ENCODE measurements at places on chromosomes 6 and 20. TPM values are rescaled to one million over a fixed set of nuclear protein-coding genes. Genes with fewer than 3 reads are reported as not detected.

Gene HUS1B
- 7.0 TPM for total RNA-seq

DNA sequence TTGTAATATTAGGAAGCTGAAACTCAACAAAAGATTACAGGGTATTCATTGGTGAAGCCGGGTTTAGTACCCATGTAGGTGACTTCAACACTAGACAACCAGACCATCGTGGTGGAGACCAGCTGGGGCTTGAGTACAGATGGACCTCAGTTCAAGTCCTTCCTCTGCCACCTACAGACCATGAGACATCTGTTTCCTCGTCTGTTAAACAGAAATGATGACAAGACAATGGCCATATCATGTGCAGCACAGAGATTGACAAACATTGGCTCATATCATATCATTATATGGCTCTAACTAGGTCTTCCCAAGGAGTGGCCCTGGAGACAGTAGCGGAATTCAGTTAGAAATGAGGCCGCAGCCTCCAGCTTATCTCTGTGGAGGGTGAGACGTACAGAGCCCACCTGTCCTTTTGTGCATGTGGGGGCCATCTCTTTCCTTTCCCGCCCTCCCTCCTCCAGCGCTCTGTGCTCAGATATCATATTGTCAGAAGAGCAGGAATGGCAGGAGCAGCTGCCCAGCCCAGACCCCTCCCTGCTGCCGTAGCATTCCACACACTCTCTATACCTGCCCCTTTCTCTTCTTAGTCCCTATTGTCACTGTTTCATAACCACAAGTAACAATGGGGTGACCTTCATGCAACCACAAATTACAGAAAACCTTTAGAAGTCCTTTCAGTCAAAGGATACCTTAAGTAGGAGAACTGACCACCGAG, 75.1 kb downstream of the LY86 start:
- H3K27me3 ChIP-seq: no peaks in the 10 kb centered on the region
- H3K4me1 ChIP-seq: no peaks in the 10 kb centered on the region
- no peak overlapping the region for H3K27ac ChIP-seq
- H3K36me3 ChIP-seq: no peaks in the 10 kb centered on the region

Gene LRFN2
- 2.6 TPM for total RNA-seq

- H3K27me3 ChIP-seq: no peaks in the 10 kb centered on the region
- no peak for DNase-seq
- no peak overlapping the region for H3K27ac ChIP-seq
- H3K4me3 ChIP-seq: no peak overlapping the region
- H3K36me3 ChIP-seq: no peaks in the 10 kb centered on the region
Measured at GRCh38 chr6:150813993-150814359, 51.5 kb upstream of the MTHFD1L start.

DNA sequence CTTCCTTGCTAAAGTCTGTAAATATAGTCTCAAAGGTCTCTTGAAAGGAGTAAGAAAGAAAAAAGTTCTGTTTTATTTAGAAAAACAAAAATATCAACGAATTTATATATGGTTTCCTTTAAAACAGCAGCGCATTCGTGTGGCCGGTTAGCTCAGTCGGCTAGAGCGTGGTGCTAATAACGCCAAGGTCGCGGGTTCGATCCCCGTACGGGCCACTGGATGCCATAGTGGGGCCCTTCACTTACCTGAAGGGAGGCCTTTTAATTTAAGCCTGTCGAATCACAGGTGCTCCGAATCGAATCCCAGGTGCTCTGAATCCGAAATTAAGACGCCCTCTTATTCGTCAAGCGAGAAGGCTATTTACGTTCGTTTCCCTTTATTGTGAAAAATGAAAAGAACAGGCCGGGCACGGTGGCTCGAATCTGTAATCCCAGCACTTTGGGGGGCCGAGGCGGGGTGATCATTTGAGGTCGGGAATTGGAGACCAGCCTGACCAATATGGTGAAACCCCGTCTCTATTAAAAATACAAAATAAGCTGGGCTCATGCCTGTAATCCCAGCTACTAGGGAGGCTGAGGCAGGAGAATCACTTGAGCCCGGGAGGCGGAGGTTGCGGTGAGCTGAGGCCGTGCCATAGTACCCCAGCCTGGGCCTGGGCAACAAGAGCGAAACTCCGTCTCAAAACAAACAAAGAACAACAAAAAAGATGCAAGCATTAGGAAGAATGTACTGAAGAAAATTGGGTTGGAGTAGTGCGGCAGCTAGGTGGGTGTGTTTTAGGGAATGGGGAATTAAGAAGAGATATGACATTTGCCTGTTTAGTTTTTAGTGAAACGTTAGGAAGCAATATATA, 195.8 kb upstream of the ZNF184 start:
- no peak overlapping the region for H3K27ac ChIP-seq
- H3K4me1 ChIP-seq: peaks cover 10% of the 10 kb centered on the region

Gene AGER
- 2.3 TPM for total RNA-seq

DNA sequence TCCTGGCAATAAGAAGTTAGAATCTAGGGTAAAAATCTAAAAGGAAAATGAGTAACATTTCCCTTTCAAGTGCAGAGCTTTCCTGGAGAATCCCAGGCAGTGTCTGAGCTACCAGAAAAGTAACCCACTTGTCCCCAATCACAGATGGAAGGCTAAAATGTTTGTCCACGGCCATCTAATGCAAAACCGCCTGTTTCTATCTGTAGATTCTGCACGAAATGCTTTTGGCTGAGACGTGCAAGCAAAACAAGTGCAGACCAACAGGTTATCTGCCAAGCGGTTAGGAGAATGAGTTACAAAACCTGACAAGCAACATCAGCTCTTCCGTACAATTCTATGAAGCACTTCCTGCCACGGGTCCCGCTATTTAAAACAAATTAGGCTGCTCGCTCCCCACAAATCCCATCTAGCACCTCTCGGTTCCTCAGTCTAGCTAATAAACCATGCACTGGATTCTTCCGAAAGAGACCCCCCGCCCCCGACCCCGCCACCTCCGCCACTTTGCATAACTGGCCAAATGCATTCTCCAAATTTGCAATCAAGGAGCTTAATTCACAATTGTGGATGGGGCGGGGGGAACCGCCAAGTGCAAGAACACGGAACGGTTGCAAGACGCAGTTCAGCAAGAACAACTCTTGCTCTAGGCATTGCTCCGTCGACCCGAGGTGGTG, 1.4 kb downstream of the ELOVL5 start:
- H3K27me3 ChIP-seq: peaks cover 10% of the 10 kb centered on the region
- H3K4me3 ChIP-seq: peak overlapping the region; percentile 95
- peaks cover 23% of the 10 kb centered on the region for H3K4me1 ChIP-seq

- H3K4me3 ChIP-seq: no peak overlapping the region
- no peaks in the 10 kb centered on the region for H3K36me3 ChIP-seq
- no peak overlapping the region for H3K27ac ChIP-seq
Measured at GRCh38 chr6:6801005-6801335, 212.4 kb downstream of the LY86 start.

DNA sequence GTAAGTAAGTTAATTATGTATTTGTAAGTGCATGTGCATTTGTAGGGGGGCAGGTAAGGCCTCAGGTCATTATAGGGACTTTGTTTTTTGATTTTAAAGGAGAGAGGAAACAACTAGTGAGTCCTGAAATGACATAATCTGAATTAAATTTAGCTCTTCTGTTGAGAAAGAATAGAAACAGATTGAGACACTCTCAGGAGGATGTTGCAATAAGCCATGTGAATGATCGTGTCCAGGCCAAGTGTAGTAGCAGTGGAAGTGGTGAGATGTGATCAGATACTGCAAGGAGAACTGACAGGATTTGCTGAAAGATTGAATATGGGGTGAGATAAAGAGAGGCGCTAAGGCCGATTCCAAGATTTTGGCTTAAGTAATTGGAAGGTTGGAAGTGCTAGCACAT, 2.6 kb upstream of the CENPW start:
- no peaks in the 10 kb centered on the region for H3K27me3 ChIP-seq
- no peak overlapping the region for H3K4me3 ChIP-seq
- no peak for DNase-seq
- H3K4me1 ChIP-seq: peaks cover 22% of the 10 kb centered on the region
- no peak overlapping the region for H3K27ac ChIP-seq

DNA sequence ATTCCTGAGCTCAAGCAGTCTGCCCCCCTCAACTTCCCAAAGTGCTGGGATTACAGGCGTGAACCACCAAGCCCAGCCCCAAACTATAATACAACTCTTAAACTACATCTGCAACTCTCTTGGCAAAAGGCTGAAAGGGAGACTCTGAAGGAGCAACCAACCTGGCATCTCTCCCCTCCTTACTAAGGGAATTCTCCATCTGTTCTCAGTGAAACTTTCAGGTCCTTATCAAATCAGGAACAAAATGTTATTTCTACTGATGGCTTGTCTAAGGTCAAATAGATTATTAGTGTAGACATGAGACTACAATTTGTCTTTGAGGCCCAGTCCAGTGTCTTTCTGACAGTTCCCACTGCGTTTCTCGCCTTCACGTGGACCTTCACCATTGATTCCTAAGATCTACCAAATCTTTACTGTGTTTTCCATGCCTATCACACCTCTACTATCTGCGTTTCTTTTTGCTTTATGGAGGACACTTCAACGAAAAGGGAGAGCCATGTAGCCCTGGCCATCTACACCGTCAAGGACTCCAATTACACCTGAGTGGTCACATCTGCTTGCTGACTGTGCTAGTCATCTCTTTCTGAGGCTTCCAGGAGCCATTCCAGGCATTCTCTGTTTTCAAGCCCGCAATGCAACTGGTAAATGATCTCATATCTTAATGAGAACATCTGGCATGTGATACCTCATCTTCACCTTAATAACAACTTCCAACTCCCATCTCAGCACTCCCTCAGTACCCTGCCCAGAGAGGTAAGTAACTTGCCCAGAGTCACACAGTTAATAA, 405.7 kb upstream of the CITED2 start:
- H3K27ac ChIP-seq: no peak overlapping the region
- H3K27me3 ChIP-seq: no peaks in the 10 kb centered on the region
- H3K36me3 ChIP-seq: peaks cover 5% of the 10 kb centered on the region

DNA sequence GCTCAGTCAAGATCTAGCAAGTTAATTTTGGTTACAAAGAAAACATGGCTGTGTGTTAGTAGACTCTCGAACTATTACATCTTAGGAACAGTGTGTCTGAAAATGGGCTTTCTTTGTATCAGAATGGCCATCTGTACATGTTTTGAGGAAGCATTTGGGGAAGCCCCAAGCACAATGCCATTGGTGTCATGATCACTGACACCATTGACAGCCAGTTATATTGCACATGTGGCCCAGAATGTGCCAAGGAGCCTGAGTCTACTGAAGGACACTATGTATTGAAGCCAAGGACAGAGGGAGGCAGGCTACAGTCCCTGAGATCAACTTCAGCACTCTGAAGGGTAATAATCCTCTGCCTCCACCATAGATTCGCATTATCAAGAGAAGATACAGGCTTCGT, 12.6 kb upstream of the FAM50B start:
- no peak for DNase-seq
- H3K4me1 ChIP-seq: no peaks in the 10 kb centered on the region
- no peak overlapping the region for H3K27ac ChIP-seq
- H3K36me3 ChIP-seq: no peaks in the 10 kb centered on the region

Gene MEP1A
- total RNA-seq: not detected

DNA sequence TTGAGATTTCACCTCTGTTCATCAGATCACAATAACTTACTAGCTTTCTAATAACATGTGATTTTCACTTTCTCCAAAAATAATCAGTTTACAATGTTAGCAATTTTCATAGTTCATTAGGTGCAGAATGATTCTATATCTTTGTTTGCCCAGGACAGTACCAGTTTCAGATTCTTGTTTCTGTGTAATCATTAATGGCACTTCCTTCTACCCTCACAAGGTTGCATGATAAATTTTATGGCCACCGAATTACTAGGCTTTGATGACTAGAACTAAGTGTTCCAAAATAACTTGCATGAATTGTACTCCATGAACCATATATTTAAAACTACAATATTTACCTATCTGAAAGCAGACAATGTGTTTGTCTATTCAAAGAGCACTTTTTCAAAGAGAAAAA, 442.3 kb downstream of the EPHA7 start:
- H3K27ac ChIP-seq: no peak overlapping the region
- no peaks in the 10 kb centered on the region for H3K4me1 ChIP-seq
- no peaks in the 10 kb centered on the region for H3K36me3 ChIP-seq
- no peak for DNase-seq

- no peak overlapping the region for H3K4me3 ChIP-seq
- H3K4me1 ChIP-seq: peaks cover 6% of the 10 kb centered on the region
- H3K27me3 ChIP-seq: no peaks in the 10 kb centered on the region
- H3K36me3 ChIP-seq: no peaks in the 10 kb centered on the region
Measured at GRCh38 chr6:42166444-42167141, 6.6 kb upstream of the GUCA1A start.

- peaks cover 13% of the 10 kb centered on the region for H3K4me1 ChIP-seq
- peak; percentile 48 for DNase-seq
- no peaks in the 10 kb centered on the region for H3K36me3 ChIP-seq
- H3K27ac ChIP-seq: no peak overlapping the region
- H3K27me3 ChIP-seq: peaks cover 67% of the 10 kb centered on the region
- H3K4me3 ChIP-seq: peak overlapping the region; percentile 82
Measured at GRCh38 chr6:70957284-70957617, 391 bp upstream of the B3GAT2 start.

GRCh38 chr6:109053336-109053735, 41.3 kb downstream of the SESN1 start:
- H3K27ac ChIP-seq: no peak overlapping the region
- DNase-seq: peak; percentile 39
- peaks cover 10% of the 10 kb centered on the region for H3K4me1 ChIP-seq
- no peaks in the 10 kb centered on the region for H3K36me3 ChIP-seq
- H3K27me3 ChIP-seq: no peaks in the 10 kb centered on the region
- no peak overlapping the region for H3K4me3 ChIP-seq

DNA sequence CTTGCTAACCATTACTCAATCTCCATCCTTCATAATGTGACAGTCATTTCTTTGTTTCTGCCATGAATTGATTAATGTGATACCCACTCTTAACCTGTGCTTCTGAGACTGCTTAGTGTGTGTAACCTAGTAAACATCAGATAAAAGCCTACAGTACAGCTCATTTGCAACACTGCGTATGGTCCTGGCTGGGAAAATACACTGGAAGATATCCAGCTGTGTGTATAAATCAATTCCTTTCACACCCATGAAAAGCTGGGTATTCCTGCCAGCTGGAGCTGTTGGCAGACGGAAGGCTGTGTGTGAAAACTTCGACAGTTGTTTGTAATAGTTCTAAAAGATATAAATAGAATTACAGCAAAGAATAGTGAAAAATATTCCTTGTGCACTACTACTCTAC, 509.2 kb downstream of the FRK start:
- peaks cover 39% of the 10 kb centered on the region for H3K27me3 ChIP-seq
- H3K4me1 ChIP-seq: no peaks in the 10 kb centered on the region
- DNase-seq: no peak
- no peak overlapping the region for H3K27ac ChIP-seq

GRCh38 chr20:19427480-19427879, 215.0 kb downstream of the SLC24A3 start:
- H3K4me1 ChIP-seq: peaks cover 16% of the 10 kb centered on the region
- no peak overlapping the region for H3K4me3 ChIP-seq
- no peaks in the 10 kb centered on the region for H3K36me3 ChIP-seq
- no peak overlapping the region for H3K27ac ChIP-seq
- no peaks in the 10 kb centered on the region for H3K27me3 ChIP-seq

DNA sequence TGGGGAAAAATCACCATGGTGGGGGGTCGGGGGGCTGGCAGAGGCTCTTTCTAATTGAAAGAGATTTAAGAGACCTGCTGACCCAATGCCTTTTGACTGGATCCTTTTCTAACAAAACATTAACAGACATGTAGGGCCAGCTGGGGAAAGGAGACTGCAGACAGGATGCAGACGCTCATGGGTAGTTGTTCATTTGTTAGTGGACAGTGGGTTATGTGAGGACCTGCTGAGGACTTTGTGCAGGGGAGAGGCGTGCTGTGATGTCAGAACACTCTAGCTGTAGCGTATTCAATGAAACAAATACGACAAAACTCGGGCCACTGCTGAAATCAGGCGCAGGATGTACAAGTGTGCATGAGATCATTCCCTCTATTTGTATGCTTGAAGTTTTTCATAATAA, 1.2 kb downstream of the IP6K3 start:
- no peak overlapping the region for H3K27ac ChIP-seq
- H3K4me1 ChIP-seq: peaks cover 20% of the 10 kb centered on the region
- DNase-seq: no peak
- H3K36me3 ChIP-seq: no peaks in the 10 kb centered on the region
- no peak overlapping the region for H3K4me3 ChIP-seq
- no peaks in the 10 kb centered on the region for H3K27me3 ChIP-seq

Data from GM23338 (cell line).